B cell (primary cell): ENCODE measurements at places on chromosomes 2 and 18.
A peak's percentile ranks its signal among the peaks of the same experiment; 100 is the strongest.

GRCh38 chr2:133439565-133439920, 128.7 kb downstream of the NCKAP5 start:
- no peak for DNase-seq

DNA sequence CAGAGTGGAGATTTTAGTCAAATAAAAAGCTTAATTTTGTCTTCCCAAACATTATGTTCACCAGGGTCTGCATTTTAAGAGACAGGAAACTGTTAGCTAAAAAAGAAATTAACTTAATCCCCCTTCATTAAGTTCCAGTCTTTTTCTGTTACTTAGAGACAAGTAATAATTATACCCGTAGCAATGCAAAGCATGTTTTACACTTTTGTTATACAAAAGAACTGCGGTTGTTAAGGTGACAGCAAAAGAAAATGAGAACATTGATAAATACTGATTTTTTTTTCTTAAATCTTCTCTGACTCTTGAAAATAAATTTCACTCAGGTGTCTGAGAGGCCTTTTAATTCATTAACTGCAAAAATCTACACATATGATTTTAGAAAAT, 101.4 kb downstream of the MEIS1 start:
- no peak for DNase-seq

GRCh38 chr2:105590780-105591660, 153.7 kb upstream of the NCK2 start:
- DNase-seq: no peak

DNA sequence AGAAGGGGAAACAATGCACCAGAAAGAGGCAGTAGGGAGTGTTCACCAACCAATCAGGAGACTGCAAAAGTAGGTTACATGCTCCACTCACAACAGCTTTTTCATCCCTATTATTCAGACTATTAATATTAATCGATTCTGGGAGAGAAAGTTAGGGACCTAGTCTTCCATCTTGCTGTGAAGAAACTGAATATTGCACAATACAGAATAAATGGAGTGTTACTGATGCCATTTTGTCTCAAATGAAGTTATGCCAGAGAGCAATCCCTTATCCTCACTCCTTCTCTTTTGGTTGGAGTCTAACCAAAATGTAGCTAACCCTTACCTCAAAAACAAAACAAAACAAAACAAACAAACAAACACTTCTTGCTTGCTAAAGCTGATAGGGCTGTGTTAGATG, 1120.9 kb upstream of the GYPC start:
- no peak for DNase-seq

DNA sequence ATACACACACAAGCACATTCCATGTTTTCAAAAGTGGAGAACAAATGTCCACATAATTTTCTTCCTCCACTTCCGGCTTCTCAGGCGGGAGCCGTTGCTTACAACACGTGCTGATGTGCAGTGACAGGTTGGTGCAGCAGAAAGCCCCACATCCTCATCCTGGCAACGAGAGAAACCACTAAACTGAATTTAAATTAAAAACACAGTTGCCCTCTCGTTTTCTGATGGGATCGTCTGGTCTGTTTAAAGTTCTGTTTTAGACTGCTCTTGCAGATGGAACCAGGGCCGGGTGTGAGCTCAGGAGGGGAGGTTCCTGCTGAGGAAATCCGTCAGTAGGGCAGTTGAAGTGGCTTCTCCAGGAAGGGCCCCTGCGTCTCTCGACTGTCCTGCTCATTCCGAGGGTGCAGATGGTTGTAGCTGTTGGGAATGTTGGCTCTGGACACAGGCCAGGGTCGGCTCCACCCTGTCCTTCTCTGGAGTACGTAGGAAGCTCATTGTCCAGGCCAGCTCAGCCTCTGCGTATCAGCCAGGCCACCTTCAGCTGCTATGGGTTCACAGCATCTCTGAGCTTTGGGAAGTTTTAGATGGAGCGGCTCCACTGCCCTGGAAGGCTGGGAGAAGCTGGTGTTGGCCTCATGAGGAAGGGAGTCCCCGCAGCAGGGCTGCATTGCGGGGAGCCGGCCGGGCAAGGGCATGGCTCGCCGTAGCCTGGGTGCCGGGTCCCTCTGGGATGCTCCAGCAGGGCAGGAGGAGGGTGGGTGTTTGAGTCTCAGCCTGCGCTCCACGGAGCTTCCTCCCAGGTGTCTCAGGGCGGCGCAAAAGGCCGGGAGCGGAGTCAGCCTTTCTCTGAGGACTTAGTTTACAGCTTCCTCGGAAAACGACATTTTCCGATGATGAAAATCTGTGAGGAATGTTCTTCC, 58.3 kb downstream of the NFATC1 start:
- DNase-seq: no peak

DNA sequence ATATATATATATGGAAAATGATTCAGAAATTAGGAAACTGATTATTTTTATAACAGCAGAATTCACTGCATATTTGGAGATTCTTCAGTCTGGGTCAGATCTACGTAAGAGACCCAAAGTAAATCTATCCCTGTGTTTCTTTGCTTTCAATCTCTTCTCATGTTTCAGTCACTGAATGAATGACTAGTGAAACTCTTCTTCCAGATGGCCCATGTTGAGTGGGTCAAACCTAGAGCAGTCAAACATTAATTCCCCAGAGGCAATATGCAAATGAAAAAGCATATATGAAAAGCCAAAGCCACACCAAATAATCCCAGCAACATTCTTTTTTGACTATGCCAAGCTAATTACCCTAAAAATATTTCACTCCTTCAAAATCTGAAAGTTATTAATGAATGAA, 317.3 kb downstream of the RBM43 start:
- DNase-seq: no peak

DNA sequence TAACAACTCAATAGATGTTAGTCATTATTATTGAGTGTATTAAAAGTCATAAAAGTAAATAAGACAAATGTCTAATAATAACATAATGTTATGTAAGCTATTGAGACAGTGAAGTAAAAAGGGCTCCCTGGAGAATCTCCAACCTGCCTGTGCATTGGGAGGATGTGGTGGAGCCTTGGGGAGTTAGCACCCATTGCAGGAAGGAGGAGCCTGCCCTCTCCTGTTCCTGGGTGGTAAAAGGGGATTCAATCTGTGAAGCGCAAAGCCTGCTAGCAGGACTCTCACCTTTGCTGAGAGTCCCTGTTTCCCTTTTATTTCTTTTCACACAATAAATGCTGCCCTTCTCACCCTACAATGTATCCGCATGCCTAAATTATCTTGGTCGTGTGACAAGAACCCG, 206.1 kb downstream of the RAB3GAP1 start:
- no peak for DNase-seq

GRCh38 chr2:157596992-157597681, 31.5 kb downstream of the ACVR1C start:
- DNase-seq: peak; percentile 67

GRCh38 chr2:36032046-36032445, 323.5 kb upstream of the CRIM1 start:
- DNase-seq: no peak

DNA sequence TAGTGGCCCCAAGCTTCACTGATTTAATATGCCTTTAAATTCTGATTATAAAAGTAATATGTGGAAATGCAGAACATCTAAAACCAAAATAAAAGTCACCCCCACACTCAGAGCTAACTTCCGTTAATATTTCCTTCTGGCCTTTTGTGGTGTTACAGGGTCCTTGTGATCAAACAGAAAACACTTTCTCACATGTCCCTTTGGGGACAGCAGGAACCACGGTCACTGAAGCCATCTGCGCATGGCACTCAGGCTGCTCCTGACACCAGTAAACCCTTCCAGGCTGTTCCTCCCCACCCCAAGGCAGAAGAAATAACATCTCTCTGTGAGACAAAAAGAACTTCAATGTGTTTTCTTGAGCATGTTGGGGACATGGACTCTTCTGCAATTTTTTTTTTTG, 25.1 kb upstream of the GPR17 start:
- DNase-seq: peak; percentile 63

- DNase-seq: no peak
Observed at GRCh38 chr18:10798727-10799550, 273.1 kb downstream of the NAPG start.

- no peak for DNase-seq
Observed at GRCh38 chr2:154233231-154233630, 361.5 kb downstream of the GALNT13 start.

DNA sequence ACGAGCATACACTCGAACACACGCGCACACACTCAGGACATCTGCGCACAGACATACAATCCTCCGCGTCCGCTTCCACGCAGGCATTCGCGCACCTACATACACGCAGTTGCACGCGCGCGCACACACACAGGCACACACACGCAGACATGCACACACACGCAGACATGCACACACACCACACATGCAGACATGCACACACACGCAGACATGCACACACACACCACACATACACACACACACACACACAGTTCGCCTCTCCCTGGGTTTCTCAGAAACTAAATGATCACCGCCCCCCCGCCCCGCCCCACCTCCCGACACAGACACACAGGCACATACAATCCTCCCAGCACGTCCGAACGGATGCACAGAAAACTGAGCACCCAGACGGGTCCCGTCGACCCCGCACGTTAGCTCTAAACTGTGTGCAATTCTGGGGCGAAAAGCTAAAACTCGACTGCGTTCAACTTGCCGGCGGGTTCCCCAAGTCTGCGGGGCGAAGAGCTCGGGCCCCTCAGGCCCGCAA, 1.0 kb downstream of the EPHA4 start:
- DNase-seq: peak; percentile 57

- DNase-seq: no peak
Observed at GRCh38 chr18:80074183-80074582, 34.9 kb upstream of the ADNP2 start.

DNA sequence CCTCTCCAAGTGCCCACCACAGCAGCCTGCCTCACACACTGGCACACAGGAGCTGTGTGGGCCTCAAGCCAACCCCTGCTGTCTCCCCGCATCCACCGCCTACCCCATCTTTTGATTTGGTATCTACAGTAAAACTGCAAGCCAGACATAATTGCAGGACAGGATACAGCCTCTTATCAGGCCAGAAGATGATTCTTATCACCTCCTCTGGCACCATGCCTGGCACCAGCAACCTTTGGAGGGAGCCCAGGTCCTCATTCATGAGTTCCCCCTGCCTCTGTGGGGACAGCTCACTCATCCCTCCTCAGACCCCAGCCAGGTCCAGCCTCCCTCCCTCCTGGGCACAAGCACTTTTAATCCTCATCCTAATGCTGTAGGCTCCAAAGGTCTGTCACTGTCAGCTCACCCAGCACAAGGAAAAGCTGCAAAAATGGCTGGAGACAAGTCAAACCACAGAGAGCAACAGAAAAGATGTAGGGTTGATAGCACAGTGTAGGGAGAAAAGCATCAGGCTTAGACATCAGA, 9.7 kb downstream of the RAB11FIP5 start:
- no peak for DNase-seq

DNA sequence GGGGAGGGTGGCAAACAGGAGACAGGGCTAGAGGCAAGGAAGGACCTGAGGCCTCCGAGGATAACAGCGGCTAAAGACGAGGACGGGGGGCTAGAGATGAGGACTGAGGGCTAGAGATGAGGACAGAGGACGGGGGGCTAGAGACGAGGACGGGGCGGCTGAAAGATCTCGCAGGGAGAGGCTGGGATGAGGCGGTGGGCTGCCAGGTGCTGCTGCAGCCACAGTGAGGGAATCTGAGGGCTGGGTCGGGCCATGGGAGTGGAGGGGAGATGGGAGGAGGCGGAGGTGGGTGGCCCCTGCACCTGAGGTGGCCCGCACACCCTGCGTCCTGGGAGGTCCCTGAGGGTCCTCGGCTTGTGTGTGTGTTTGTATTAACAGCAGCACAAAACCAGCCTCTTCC, 350.2 kb upstream of the SALL3 start:
- no peak for DNase-seq

DNA sequence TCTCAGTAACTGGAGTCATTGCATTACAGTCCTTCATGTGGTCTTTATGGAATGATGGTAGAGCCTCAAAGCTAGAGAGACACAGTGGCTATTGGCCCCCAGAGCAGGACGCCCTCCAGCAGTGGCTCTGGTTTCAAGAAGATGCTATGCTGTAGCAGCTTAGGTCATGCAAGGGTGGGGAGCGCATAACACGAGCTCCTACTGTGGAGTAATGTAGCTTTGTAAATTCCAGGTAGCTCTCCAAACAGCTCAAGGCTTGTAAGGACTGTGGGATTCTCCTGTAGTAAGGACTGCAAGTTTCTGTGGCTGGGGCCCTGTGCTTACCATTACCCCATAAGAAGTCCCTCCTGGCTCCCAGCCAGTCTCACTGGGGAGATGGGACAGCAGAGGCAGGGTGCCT, 15.6 kb downstream of the APLF start:
- no peak for DNase-seq

DNA sequence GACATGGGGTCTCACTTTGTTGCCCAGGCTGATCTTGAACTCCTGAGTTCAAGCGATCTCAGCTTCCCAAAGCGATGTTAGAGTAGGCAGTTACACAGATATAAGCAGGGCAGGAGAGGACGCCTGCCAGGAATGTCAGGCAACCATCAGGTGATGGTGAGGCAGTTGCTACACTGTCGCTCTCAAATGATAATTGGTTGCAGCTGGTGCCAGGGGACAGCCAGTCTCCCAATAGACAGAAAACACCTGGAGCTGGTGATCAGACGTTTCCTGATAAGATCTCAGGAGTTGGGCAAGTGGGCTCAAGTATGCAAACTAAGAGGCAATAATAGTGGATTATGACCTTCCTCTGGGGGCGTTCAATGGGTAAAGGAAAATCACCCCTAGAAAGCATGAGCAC, 163.1 kb upstream of the RGPD4 start:
- DNase-seq: no peak

DNA sequence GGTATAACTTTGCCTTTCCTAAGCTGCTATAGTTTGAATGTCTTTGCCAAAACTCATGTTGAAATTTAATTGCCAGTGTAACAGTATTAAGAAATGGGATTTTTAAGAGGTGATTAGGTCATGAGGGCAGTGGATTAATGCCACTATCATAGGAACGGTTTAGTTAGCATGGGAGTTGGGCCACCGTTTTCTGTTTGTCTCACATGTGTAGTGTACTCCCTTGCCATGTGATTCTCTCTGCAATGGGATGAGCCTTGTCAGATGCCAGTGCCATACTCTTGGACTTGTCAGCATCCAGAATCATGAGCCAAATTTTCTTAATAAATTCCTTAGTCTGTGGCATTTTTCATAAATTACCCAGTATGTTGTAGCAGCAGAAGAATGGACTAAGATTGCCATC, 388.9 kb upstream of the RGPD4 start:
- no peak for DNase-seq

GRCh38 chr2:60472041-60472440, 81.4 kb downstream of the BCL11A start:
- no peak for DNase-seq

DNA sequence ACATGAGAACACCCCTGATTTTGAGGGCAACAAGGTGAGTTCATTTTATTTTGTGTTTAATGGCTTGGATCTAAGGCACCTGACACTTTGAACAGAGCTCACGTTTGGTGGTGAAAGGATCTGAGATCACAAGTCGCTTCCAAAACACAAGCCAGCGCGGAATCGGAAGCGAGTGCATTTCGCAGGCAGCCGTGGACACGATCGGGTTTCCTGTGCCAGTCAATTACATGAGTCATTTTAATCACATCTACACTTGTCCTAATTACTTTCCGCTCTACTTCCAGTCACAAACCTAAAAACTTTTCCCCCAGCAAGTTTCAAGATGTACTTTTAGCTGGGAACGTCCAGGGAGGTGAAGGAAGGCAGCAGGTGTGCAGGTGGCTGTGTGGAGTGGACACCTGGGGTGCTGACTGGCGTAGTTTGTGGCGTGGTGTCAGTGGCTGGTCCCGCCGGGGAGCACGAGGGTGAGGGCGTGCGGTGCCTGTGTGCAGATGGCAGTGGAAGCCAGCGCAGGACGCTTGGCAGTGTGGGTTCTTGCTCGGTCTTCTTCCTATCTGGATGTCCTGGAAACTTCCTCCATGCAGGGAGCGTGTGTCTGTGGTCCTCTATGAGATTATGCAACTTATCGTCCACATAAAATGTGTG, 75.6 kb downstream of the DCDC2C start:
- no peak for DNase-seq
